HuH-7.5 (cell line): ENCODE measurements at places on chromosomes 16 and 17.

GRCh38 chr16:53737552-53737951 is 33.6 kb downstream of the FTO start:
- no peak for DNase-seq

- DNase-seq: no peak
These were observed 615.1 kb downstream of the CDH8 start for GRCh38 chr16:61421111-61421510.

GRCh38 chr16:11182411-11182810 is 73.6 kb downstream of the SOCS1 start:
- DNase-seq: no peak

DNA sequence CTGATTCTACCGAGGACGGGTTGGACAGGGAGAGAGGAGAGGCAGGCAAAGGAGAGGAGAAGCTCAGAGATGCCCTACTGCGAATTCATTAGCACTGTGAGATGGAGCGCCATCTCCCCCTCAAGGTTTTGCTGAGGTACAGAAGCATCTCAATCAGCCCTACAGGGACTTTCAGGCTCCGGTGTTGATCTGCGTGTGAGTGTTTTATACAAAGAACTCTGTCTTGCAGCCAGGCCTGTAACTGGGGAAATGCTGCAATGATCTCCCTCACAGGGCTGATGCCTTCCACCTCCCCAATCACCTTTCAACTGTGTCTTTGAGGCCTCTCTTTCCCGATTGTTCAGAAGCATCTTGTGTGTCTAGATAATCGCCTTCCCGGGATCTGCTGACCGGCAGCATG is 74.8 kb downstream of the IRX6 start:
- no peak for DNase-seq

DNA sequence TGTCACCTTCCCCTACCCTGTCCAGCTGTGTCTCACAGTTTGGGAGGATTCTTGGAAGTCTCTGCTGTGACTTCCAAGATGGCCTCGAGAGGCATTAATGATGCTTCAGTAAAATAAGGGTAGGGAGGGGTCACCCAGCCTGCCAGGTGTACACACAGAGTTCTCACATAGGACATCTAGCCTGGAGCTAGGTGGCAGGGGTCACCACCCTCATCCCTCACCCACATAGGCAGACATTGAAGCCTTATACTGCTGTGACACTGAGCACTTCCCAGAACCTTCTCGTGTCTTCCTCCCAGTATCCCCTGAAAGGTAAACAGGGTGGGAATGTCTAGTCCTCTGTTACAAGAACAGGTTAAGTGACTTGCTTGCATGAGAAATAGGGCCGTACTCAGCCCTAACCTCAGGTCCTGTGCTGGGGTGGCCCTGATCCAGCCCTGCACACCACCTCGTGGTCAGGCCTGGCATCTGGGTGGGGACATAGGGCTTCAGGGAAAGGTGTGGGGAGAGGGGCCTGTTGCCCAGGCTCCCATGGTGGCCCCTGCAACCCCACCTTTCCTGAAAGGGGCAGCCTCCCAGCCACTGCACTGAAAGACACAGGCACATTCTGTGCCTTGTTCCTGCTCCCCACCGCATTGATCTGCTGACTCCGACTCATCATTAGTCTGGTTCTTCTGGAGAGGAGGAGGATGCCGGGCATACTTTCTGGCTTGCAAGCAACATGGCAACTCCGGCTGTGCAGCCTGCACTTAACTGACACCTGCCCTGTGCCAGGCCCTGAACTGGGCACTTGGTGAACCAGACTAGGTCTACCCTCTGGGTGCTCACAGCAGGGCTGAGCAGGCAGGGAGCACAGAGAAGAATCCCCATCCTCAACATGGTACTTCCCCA is 3.6 kb upstream of the MMP15 start:
- DNase-seq: no peak

- no peak for DNase-seq
These were observed 3.3 kb upstream of the CDK5R1 start for GRCh38 chr17:32483451-32484019.

DNA sequence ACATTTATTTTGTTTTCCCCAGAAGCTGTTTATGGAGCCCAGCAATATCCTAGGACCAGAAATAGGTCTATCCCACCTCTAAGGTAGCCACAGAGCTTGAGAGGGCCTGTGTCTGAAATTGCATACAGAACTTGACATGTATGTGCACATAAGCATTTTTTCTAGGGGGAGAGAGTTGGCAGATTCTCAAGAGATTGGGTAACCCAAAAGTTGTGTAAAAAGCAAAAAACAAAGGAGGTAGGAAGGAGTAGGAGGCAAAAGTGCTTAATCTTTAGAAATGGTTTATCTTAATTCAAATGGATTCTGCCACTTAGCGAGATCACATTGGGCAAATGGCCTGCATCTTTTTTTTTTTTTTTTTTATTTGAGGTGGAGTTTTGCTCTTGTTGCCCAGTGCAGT is 3.5 kb downstream of the PLK1 start:
- no peak for DNase-seq

DNA sequence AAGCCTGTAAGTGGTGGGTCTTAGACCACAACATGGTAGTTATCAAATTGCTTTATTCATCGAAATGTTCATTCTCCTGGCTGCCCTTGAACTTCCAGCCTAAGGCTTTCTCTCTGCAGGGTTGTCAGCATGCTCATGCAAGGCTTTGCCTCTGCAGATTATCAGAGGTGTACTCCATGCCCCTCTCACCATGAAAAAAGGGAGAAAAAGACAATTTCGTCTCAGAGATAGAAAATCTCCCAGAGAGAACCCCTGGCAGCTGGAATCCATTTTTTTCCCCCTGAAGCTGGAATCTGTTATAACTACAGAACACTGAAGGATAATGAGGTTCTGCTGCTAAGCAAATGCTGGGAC is 33.9 kb upstream of the METTL9 start:
- no peak for DNase-seq

- DNase-seq: no peak
These were observed 140.9 kb downstream of the UTP18 start for GRCh38 chr17:51401279-51401678.

DNA sequence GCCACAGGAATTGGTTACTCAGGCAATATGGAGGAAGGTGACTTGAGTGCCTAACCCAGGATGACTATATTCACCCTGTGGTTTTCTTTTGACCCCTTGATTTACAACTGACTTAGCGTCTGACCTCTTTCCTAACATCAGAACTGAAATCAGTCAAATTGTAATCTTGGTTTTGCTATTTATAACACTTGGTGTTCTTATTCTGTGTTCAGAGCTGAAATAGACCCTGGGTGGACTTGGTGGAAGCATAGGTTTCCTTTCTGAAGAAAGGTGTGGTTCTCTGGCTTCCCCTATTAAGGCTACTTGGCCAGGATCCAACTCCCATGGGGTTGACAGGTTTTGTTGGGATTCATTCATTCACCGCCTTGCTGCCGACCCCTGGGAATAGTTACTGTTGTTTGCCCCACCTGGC is 80.8 kb downstream of the CLEC16A start:
- no peak for DNase-seq

GRCh38 chr17:80649672-80650330 is 105.2 kb downstream of the RPTOR start:
- peak; percentile 68 for DNase-seq

- DNase-seq: no peak
These were observed 1.9 kb downstream of the NAGLU start for GRCh38 chr17:42537826-42538451.

DNA sequence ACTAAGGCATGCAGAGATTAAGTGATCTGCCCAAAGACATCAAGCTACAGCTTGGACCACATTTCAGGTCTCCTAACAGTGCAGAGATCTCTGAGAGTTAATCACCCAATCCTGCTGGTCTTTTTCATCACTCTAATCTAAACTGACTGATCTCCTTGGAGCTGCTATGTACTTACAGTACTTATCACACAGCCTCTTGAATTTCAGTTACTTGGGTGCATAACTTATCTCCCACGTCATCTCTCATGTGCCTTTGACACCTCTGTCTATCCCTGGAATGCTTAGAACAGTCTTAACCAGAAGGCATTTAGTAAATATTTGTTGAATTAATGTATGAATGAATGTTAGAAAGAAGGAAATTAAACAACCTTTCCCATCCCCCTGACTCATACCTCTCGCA is 139.0 kb downstream of the SNX11 start:
- DNase-seq: no peak

- DNase-seq: no peak
These were observed 30.5 kb upstream of the NXPH3 start for GRCh38 chr17:49545007-49545660.

DNA sequence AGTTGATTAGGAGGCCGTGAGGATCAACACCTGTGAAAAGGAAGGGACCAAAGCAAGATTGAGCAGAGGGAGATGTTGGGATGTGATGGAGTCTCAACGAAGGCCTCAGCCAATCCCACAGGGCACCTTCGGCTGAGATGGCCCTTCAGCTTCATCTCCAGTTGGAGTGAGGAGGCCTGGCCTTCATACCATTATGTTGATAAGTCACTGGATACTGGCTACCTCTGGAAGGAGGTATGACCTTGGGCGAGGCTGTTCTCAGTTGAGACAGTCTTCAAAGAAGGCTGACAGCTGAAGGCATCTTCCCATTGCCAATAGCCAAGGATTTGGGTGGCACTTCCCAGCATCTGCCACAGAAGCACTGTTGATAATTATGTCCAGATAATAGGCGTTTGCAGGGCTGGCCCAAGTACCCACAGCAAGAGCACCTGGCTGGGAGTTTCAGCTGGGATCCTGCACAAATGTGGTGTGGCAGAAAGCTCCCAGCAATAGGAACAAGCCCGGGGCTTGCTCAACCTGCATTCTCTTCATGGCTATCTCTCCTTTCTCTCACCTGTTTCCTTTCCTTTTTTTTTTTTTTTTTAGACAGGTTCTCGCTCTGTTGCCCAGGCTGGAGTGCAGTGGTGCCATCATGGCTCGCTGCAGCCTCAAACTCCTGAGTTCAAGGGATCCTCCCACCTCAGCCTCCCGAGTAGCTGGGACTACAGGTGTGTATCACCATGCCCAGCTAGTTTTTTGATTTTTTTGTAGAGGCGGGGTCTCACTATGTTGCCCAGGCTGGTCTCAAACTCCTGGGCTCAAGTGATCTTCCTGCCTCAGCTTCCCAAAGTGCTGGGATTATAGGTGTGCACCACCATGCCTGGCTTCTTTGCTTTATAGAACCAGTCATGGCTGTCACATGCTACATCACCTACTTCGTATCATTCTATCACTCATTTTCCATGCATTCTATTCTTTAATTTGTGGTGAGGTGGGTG is 18.2 kb upstream of the MAP3K14 start:
- no peak for DNase-seq

DNA sequence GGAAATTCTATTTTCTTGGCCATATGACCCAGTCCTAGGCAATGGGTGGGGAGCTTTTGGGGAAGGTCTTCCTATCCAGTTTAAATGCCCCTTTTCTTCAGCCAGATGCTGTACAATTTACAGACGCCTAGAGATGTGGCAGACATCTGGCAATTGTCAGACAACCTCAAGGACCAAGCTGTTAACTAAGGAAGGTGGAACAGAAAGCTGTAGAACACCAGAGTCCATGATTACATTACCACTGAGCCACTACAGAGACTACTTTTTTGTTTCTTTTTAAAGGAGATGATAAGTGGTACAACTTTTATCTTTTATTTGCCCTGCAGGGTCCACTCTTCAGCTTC is 21.1 kb upstream of the CORO6 start:
- DNase-seq: no peak

DNA sequence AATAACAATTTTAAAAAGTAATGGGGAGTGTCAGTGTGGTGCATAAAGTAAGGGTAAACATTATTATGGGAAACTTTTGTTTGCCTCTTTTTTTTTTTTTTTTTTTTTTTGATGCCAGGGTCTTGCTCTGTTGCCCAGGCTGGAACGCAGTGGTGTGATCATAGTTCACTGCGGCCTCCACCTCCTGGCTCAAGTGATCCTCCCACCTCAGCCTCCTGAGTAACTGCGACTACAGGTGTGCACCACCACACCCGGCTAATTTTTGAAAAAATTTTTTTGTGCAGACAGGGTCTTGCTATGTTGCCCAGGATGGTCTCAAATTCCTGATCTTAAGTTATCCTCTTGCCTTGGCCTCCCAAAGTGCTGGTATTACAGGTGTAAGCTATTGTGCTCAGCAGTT is 10.7 kb downstream of the TAOK1 start:
- DNase-seq: no peak

GRCh38 chr16:24488045-24488444 is 51.3 kb upstream of the RBBP6 start:
- DNase-seq: no peak

DNA sequence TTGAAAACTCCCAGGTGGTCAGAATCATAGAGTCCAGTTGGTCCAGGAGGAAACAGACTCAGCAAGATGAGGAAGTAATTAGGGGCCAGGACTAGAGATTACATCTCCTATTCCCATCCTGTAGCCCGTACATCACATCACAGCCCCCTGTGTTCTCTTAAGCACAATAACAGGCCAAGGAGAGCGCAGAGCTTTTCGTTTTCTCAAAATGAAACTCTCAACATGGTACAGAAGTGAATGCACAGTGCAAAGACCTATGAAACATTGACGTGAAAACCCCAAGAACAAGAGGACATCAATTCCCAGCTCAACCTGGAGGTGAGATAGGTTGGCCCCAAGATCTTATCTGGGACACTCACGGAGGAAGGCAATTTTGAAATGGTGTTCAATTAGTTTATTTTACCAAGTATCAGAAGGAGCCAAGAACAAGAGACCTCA is 9.0 kb downstream of the PIK3R5 start:
- no peak for DNase-seq

GRCh38 chr17:6048486-6048885 is 21.7 kb upstream of the WSCD1 start:
- DNase-seq: no peak

GRCh38 chr16:11114366-11115164 is 141.4 kb downstream of the SOCS1 start:
- no peak for DNase-seq

- no peak for DNase-seq
These were observed 229.4 kb downstream of the XYLT1 start for GRCh38 chr16:17241264-17241835.

DNA sequence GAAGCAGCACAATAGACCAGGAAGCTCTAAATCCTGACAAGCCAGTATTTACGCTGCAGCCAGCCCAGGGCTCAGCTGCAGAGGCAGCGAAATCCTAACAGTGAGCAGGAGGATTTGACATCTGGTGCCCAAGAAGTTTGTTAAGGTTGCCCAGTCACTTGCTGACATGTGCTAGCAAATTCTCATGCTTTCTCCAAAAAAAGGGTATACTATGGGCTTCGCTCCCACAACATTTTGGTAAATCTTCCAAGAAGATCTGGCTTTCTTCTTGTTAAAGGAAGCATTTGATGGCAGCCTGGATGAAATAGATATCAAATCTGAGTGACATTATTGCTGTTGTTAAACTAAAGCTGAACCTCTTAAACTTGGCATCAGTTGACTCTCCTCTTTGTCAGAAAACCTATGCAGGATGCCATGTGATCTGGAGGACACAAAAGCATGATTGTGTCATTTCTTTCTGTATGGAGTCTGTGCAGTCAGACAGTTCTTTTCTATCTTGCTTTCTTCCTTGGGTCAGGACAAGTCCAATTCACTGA is 949.7 kb upstream of the RBFOX1 start:
- DNase-seq: no peak

- no peak for DNase-seq
These were observed 40.7 kb upstream of the DLX4 start for GRCh38 chr17:49928126-49928800.
